ENCODE measurements at places on chromosomes 6 and 20.

- peak; percentile 21 for DNase-seq
Measured at GRCh38 chr6:73109659-73110058, 115.6 kb downstream of the KHDC1L start.

DNA sequence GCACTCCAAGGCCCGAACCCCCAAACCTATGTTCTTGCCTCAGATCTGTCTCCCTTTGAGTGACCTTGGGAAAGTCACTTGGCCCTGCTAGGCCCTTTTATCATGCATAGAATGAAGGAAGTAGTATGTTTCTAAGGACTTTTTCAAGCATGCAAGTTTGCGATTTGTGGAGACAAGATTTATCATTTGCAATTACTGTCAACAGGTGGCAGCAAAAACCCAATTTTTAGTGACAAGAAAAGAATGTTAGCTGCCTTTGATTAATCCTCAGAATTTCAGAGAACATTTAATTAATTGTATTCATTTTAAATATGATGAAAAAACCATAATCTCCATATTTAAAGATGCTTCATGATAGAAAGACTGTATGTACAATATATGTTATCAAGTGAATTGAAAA lies 28.3 kb upstream of the PREP start:
- peak; percentile 64 for DNase-seq

- DNase-seq, result no peak
Measured at GRCh38 chr6:81999826-82000225, 247.3 kb upstream of the TENT5A start.

DNA sequence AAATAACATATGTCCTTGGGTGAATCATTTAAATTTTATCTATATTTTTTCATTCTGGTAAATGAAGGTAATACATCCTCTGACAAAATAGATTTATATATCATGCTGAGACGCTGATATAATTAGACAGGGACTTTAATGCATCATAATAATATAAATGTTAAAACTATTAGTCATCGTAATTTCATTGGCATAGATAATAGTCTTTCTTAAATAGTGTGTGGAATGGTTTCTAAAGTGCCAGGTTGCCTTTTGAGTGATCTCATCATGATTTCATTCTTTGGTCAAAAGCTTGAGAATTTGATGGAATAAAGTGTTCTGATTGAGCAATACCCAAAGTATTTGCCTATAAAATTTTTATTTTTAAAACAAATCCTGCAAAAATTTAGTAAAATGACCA lies 43.2 kb upstream of the BMP5 start:
- DNase-seq, result peak; percentile 90

- peak; percentile 27 for DNase-seq
Measured at GRCh38 chr6:53159558-53159957, 10.9 kb upstream of the GCM1 start.

GRCh38 chr6:152572338-152573088 lies 64.6 kb downstream of the SYNE1 start:
- peak; percentile 6 for DNase-seq

DNA sequence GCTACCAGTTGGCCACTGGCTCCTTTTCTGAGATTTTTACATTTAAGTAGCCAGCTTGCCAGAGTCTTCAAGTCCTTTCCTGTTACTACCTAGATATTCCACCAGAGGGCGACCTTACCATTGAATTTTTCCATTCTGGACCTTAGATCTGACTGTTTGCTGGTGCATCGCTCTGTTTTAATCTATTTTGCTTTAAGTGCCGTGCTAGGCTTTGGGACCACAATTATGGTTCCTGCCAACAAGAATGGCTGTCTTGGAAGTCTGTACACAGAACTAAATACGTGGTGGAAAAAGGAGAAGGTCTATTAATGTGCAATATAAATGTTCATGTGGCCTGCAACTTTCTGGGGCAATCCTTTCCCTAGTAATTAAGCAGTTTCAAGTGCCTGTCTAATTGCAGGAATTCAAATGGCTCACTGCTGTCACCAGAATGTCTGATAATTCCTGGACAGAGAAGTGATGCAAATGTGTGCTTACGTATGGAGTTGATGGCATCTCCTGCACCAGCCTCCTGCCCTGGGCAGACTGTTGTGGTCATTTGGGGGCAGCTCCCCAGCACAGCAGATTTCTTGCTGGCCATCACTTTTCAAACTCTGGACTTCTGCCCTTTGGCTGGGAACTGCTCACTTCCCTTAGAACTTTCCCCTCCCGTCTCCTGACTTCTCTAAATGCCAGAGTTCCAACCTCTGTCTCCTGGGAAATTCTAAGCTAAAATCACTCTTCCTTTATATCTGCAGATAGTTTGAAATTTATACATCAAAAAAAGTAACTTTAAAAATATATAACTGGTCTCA lies 5.6 kb upstream of the HLA-DOA start:
- peak; percentile 78 for DNase-seq

DNA sequence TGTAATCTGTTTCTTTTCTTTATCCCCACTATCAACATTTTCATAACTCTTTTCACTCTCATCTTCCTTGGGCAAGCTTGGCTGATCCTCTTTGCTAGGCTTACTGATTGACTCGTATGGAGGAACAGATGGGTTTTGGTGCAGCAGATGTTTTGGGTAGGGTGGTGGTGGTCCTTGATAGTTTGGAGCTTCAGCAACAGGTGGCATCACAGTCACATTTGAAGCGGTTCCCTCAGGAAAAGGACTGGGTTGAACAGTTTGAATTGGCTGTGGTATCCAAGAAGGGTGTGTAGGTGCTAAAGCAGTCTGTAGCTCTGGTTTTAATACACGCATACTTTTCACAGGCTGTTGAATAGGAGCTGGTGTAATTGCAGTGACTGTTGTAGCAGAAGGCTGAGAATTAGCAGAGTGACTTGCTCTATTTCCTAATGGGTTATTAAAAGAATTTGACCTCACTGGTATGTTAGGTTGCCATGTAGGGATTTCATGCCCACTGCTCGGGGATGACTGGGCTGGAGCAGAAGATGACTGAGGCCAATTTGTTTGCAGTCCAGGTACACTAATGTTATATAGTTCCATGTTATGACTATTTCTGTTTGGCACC lies 34.5 kb downstream of the LATS1 start:
- DNase-seq, result no peak

GRCh38 chr6:53029257-53029656 lies 34.2 kb upstream of the GSTA4 start:
- DNase-seq, result no peak

GRCh38 chr20:47315339-47316056 lies 41.0 kb downstream of the ZMYND8 start:
- peak; percentile 97 for DNase-seq

GRCh38 chr6:20969551-20969950 lies 435.3 kb downstream of the CDKAL1 start:
- DNase-seq, result no peak

DNA sequence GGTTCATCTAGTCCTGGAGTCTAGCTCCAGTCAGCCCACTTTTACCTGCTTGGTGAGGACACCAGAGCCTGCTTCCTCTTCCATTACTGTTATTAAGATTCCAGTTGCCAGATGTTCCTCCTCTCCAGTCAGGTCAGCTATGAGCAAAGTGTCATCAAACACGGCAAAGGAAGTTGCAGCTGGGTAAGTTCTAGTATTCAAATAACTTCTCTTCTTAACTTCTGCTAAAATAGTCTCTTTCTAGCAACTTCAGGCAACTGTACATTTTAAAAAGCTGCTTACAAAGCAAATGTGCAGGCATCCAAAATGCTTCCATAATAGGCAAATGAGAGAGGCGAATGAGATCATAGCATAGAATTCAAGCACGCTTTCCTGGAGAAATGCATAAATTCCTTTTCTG lies 18.4 kb upstream of the MRPS18A start:
- no peak for DNase-seq

DNA sequence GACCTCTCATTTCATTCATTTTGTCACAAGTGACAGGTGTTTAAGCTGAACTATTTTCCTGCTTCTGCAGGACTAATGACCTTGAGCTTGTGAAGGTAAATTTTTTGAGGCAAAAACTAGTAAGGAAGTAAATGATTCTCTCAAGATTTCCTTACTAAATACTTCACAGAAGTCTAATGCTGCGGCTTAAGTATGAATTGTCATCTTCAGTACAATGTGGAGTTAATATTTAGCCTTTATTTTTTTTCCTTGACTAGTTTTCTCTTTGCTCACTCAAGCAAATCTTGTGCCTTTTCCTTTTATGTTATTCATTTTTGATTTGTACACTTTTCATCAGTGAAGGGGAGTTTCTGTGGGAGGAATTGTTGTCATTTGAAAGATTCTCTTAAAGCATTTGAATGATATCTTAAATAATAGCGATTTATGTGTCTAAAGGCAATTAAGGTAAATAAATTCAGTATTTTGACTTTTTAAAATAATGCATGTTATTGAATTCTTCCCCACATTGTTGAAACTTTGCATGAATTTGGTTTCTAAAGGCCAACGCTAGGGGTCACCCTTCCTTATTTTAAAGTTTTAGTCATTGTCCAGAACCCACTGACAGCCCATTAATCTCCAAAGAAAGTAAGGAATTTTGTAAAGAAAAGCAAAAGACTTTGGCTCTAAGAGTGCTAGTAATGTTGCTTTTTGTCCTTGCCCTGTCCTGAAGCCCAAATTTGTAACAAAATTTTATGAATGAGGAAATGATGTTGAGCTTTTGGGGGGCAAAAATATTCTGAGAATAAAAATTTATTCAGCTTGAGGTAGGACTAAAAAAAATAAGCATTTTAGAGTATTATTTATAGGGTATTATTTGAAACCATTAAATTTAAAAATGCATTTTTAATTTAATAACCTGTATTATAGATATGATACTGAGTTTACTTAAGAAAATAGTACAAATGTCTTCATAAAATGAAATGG lies 157.4 kb upstream of the LAMA2 start:
- peak; percentile 47 for DNase-seq

GRCh38 chr6:3426091-3426926 lies 30.5 kb downstream of the SLC22A23 start:
- DNase-seq, result no peak

- peak; percentile 93 for DNase-seq
Measured at GRCh38 chr6:16319813-16320532, 81.6 kb downstream of the GMPR start.

DNA sequence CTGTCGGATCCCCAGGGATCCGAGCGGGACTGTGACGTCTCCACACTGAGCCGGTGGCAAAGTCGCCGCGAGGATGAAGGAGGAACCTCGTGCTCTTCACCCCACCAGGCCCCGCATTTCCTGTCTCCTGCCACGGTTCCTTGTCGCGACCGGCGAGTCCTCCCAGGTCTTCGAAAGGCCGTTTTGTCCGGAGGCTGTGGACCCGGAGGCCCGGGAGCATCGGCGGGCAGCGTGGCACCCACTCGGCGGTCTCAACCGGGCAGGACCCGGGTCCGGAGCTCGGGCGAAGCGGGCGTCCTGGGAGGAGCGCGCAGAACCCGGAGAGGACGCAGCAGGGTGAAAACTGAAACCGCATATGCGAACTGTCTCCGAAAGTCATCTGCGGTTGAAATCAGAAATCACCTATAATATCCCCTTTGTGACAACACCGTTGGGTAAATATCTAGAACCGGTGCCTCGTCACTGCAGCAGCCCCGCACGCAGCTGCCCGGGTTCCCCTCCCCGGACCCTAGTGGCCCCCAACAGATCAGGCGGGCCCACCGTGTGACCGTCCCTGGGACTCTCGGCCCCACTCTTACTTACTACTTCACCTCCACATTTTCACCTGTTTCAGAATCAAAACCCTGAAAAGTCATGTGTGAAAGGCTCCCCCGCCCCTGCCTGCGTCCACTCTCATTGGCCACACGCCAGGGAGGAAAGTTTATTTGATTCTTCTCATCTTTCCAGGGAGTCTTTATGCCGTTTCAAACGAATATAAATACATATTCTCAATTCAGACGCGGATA lies 3.1 kb upstream of the ULBP2 start:
- DNase-seq, result peak; percentile 45

DNA sequence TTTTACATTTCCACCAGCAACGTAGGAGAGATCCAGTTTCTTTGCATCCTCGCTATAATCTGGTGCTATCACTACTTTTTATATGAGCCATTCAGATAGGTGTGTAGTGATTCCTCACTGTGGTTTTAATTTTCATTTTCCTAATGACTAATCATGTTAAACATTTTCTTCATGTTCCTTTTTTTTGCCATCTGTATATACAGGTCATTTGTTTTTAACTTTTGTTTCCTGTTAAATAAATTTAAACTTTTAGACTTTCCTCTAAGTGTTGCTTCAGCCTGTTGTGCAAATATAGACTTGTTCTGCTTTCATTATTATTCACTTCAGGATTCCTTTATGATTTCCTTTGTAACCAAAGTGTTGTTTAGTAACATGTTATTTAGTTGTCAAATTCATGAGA lies 697.4 kb downstream of the PTPRT start:
- DNase-seq, result no peak

GRCh38 chr6:28981431-28981832 lies 23.7 kb downstream of the ZNF311 start:
- DNase-seq, result peak; percentile 78

DNA sequence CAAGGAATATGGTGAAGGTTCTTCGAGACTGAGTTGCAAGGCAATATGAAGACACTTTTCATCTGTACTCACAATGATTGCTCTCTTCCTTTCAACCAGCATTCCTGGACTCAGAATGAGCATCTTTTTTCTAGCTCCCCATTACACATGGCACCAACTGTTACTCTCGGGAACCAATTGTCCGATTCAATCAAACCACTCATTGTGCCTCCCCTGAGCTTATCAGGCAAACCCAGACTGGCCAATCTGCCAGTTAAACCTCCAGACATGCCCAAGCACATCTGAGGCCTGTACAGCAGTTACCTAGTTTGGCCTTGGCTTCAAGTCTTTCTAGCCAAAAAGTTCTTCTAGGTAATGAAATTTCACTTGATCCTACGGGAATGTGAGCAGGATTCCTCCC lies 164.1 kb downstream of the ID4 start:
- no peak for DNase-seq
